ENCODE measurements at places on chromosomes 5 and 9.

- no peak for DNase-seq
Measured at GRCh38 chr5:139082813-139083498, 115.2 kb downstream of the SIL1 start.

DNA sequence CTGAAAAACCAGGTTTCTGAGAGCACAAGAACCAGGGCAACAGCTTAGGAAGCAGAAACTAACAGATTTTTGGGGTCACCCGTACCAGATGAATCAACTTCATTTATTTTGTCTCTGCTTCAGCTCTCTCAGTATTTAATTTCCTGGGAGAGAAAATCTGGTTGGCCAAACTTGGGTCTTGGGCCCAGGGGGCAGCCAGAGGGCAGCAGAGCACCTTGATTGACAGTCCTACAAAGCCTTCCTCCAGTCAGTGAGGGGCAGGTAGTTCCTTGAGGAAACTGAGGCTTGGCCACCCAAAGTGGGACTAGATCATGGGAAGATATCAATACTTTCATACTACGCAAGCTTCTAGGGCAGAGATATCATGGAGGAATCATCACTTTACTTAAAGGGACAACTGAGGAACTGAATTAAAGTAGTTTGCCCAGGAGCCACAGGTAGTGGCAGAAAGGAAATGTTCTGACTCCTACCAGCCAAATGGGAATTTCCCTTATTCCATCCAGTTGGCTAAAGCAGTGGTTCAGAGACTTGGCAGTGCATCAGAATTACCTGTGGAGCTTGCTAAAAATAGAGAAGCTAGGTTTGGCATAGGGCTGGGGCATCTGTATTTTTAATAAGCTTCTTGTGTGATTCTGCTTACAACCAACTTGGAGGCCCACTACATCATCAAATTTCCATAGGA is 21.5 kb upstream of the ARHGAP26 start:
- DNase-seq = no peak

DNA sequence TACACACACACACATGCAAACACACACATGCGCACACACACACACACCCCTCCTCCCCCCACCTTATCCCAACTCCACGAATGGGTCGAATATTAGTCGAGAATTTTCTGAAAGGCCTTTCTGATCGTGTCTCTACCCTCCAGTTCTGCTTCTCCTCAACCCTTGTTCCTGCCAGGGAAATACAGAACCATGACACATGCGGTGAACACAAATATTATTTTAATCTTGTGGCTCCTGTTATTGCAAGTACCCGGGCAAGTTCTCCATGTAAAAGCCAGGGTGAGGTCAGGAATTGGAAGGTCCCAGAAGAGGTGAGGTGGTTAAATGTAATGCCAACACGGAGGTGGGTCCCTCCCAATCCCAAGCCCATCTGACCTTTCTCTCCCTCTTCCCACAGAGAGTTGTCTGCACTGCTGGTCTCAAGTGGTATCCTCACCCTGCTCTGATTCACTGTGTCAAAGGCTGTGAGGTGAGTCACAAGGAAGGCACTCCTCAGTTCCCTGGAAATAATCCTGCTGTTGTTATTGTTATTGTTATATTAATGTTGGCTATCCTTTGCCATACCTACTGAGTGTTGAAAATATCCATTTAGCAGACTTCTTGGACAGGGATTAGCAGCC is 223.7 kb downstream of the PAPPA start:
- DNase-seq = peak; percentile 69

DNA sequence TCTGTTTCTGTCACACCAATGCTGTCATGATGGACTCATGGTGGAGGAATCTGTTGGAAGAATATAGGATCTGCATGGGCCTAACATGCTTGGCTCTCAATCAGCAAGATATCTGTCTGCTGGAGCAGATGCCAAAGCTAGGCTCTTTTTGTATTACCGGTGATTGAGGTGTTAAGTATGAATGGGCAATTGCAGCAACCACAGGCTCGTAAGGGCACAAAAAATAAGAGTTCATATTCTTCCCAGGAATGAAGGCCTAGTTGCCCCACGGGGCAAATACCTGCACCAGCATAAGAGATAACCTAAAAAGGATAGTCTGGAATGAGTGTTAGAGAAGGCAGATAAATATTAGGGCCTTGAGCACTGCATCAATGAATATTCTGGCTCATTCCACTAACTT is 679.5 kb upstream of the COX7C start:
- no peak for DNase-seq

DNA sequence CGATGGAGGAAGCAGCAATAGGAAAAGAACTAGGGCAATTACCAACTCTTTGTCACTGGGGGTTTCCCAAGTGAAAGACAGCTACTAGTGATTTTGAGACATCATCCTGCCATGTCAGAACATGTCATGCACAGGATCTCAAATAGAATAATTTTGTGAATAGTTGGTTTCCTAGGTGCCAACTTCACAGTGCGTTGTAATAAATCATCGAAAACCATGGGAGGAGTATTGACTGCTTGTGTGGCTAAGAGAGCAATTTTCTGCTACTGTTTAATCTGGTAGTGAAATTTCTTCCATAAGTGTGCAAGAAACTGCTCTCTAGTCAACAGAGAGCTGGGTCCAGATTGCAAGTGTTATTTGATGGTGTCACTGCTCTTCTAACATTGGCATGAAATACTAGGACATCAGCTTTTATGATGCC is 168.6 kb downstream of the NNT start:
- no peak for DNase-seq

DNA sequence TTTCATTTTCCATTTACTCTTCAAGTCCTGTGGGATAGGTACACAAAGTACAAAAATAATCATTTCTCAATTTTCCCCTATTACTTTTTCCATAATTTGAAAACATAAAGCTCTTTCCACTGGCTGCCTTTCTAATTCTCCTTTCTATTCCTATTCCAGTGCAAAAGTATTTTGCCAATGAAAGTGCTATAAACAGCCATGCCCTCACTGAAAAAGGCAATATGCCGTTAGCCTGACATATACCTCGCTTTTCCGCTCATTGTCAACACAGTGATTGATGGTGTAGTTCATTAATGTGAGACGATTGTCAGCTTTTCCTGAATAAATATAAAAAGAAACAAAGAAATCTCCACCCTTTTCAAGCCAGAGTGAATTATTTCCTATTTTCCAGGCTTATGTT is 97.5 kb downstream of the EBF1 start:
- DNase-seq = no peak

GRCh38 chr9:13128266-13128860 is 151.1 kb downstream of the MPDZ start:
- DNase-seq = peak; percentile 18

- DNase-seq = peak; percentile 99
Measured at GRCh38 chr9:16335788-16336580, 534.5 kb downstream of the BNC2 start.

GRCh38 chr5:32225445-32225844 is 51.3 kb upstream of the GOLPH3 start:
- peak; percentile 35 for DNase-seq

GRCh38 chr5:32531885-32532520 is 53.4 kb upstream of the SUB1 start:
- peak; percentile 43 for DNase-seq

DNA sequence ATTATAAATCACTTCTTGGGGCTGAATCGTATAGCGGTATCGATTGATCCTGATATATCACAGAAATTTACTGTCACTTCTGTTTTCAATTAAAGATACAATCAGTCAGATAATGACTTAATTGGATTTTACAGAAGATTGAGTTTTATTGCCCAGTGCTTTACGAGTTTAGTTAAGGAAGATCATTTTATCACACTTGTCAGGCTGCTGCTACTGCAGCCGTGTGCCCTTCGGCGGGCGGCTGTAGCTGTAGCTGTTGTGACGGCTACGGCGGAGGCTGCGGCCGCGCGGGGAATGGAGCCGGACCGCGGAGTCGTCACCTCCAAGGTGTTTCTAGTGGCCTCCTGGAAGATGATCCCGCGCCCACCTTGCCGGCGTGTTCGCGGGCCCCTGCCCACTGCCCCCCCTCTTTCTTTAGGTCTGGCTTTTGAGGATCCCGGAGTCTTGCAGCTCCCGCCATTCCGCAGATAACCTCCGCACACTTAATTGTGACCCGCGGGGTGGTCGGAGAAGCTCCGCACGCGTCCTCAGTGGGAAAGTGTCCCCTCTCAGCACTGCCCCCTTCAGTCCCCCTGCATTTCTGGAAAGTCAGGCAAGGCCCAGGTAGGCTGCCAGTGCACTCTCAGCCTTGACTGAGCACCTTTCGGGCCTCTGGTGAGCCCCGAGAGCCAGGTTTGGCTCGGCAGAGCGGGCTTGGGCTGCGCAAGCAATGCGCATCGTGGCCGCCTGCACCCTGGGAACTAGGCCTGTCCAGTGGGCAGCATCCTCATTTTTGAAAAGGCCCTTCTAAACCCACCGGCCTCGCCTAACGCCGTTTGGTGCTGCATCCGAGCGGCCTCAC is 6.9 kb upstream of the DMRT3 start:
- no peak for DNase-seq

DNA sequence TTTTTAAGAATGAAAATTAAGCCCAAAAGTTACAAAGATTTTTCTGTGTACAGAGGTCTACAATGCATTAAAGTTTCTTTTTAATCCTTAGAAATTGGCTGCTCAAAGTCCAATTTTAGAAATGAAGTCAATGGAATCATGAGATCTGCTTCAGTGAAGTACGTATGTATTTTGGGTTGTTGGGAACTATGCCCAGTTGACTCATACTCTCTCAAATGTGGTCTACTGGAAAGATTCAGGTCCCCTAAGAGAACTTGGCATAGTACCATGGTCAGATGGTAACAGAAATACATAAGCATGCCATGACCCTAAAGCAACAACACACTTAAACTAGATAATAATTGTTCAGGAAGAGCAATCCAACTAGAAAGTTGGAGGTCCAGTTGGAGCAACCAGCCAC is 23.0 kb downstream of the FBLL1 start:
- DNase-seq = peak; percentile 99

DNA sequence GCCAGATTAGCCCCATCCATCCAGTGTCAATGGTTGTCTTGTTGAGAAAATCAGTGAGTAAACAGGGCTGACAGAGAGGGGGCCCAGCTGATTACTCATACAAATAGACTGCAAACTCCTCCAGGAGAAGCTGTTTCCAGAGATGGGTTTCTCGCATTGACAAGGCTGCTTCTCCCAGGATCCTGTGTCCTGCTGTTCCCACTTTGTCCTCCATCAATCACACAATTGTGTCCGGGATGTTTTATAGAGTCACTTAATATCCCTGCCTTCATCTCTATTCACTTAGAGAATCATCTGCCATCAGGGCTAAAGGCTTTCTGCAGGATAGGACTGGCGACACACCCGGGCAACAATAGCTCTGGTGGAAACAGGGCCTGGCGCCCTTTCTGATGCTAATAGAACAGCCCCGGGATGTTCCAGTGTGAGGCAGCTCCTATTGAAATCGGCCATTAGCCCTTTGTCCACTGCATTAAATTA is 71.7 kb upstream of the TBCA start:
- no peak for DNase-seq

- DNase-seq = peak; percentile 14
Measured at GRCh38 chr5:32339198-32339597, 26.5 kb upstream of the MTMR12 start.

- DNase-seq = no peak
Measured at GRCh38 chr5:166648736-166649135, 1642.7 kb upstream of the WWC1 start.
